ENCODE measurements at places on chromosomes 7 and 10. TPM values are rescaled to one million over a fixed set of nuclear protein-coding genes. Genes with fewer than 3 reads are reported as not detected.

Gene GLRX3
- total RNA-seq, result 75.1 TPM

Gene FEZF1
- total RNA-seq, result not detected

Gene PLXDC2
- total RNA-seq, result 0.10 TPM

Gene ZPBP
- not detected for total RNA-seq

Gene MRLN
- total RNA-seq, result not detected

Gene LIPK
- total RNA-seq, result not detected

Gene RBP4
- total RNA-seq, result not detected

Gene CNPY1
- not detected for total RNA-seq

Gene IDI2
- not detected for total RNA-seq

Gene KIAA1549
- total RNA-seq, result 0.32 TPM

Gene COL1A2
- 4.6 TPM for total RNA-seq

Gene FOXP2
- not detected for total RNA-seq

Gene PLCE1
- total RNA-seq, result 0.05 TPM

Gene FAM180A
- not detected for total RNA-seq

Gene HBP1
- 30.8 TPM for total RNA-seq

Gene PDE6C
- total RNA-seq, result not detected

Gene AOAH
- total RNA-seq, result 20.8 TPM

Gene ACTA2
- 8.8 TPM for total RNA-seq

Gene FAM221A
- 6.5 TPM for total RNA-seq

Gene FGL2
- total RNA-seq, result 4.4 TPM

Gene NOBOX
- not detected for total RNA-seq

Gene CLEC5A
- not detected for total RNA-seq

Gene C10orf120
- not detected for total RNA-seq

Gene PNLIPRP3
- not detected for total RNA-seq

Gene LRRC17
- not detected for total RNA-seq

Gene ADRA2A
- total RNA-seq, result not detected

Gene PIK3AP1
- 6.3 TPM for total RNA-seq

Gene MXI1
- 15.4 TPM for total RNA-seq

Gene NRG3
- not detected for total RNA-seq

Gene UTF1
- not detected for total RNA-seq

Gene IL15RA
- 31.2 TPM for total RNA-seq

Gene RRP12
- total RNA-seq, result 39.0 TPM

Gene ERLIN1
- 14.1 TPM for total RNA-seq

Gene TMEM213
- total RNA-seq, result 4.6 TPM

Gene WEE2
- 0.12 TPM for total RNA-seq

Gene C10orf95
- total RNA-seq, result not detected

Gene TMEM178B
- 6.5 TPM for total RNA-seq

Gene MIOS
- total RNA-seq, result 29.6 TPM

Gene UFSP1
- 3.3 TPM for total RNA-seq

Gene SPDYE8
- total RNA-seq, result not detected

Gene ATP5MK
- 331 TPM for total RNA-seq

Gene ASZ1
- total RNA-seq, result not detected

Gene FAM3C
- total RNA-seq, result 52.8 TPM

Gene LDB1
- 86.4 TPM for total RNA-seq

Gene TEX47
- total RNA-seq, result not detected

Gene SSC4D
- 0.17 TPM for total RNA-seq

Gene RASSF4
- 3.6 TPM for total RNA-seq

Gene ZNF804B
- total RNA-seq, result not detected

Gene GPAM
- total RNA-seq, result 7.5 TPM

Gene GAD2
- not detected for total RNA-seq

Gene MMD2
- not detected for total RNA-seq

Gene TMEM248
- total RNA-seq, result 97.4 TPM

Gene FAM131B
- 0.37 TPM for total RNA-seq

Gene LIMK1
- 19.5 TPM for total RNA-seq

Gene GRM3
- not detected for total RNA-seq

All from T-helper 1 cell treated with Interleukin-12 subunit alpha and Interleukin-12 subunit beta and Interleukin-4 antibody, amounts not matched to agents 30 ng/mL and 1 ng/mL, for 36 hours (primary cell).